Suprapubic skin (tissue), 4 donors: ENCODE measurements at places on chromosomes 7 and 10. TPM values are rescaled to one million over a fixed set of nuclear protein-coding genes. Genes with fewer than 3 reads are reported as not detected.

- no peak for DNase-seq
These were observed 14.4 kb downstream of the FFAR4 start for GRCh38 chr10:93580828-93581227.

DNA sequence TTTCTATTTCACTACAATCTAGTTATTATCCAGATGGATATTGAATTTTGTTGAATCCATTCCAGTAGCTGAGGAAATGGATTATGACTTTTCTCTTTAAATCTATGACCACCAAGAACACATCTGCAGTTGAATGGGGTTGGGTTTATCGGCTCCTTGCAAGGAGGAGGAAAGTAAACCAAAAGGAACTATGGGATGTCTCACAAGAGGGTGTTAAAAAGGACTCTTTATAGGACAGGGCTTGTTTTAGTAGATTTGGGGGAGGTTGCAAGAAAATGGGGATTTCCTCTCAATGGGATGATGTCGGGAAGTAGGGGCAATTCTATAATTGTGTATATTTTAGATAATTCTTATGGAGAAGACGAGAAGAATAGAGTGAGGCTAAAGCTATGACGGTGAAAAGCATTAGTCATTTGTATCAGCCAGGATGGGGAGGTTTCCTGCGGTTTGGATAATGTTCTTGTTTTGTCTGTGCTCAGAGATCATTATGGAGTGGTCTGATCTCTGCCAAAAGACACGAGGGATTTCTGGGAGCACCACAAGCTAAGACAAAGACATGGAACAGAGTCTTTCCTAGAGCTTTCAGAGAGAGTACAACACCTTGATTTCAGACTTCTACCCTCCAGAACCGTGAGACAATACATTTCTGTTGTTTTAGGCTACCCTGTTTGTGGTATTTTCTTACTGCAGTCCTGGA lies 5.3 kb upstream of the LRRC61 start:
- no peak for DNase-seq

Gene TAF6
- total RNA-seq = 59.3 TPM

Gene BRAF
- total RNA-seq = 94.9 TPM

DNA sequence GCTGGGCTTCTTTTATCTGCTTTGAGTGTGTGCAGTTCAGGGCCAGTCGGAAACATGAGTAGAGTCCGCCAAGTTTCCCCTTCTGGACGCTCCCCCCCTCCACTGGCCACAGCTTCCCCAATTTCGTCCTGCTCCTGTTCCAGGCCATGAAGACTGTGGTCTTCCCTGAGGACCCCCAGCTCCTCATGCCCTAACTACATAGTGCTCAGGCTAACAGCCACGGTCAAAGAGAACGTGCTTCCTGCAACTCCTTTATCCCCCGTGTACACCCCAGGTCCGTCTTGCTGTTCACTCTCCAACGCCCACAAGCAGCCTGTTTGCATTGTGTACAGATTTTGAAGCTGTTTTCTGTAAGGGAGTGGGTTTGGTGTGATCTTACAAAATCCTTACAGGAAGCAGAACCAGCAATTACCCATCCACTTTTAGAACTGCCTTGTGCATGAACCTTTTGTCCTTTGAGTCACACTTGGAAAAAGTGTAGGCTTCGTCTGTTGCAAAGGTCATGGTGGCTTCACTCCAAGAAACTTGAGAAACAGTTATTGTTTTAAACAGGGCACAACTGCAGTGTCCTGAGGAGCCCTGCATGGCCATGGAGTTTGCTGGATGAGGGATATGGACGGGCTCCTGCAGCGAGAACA lies 77.0 kb upstream of the FAM20C start:
- DNase-seq = no peak

DNA sequence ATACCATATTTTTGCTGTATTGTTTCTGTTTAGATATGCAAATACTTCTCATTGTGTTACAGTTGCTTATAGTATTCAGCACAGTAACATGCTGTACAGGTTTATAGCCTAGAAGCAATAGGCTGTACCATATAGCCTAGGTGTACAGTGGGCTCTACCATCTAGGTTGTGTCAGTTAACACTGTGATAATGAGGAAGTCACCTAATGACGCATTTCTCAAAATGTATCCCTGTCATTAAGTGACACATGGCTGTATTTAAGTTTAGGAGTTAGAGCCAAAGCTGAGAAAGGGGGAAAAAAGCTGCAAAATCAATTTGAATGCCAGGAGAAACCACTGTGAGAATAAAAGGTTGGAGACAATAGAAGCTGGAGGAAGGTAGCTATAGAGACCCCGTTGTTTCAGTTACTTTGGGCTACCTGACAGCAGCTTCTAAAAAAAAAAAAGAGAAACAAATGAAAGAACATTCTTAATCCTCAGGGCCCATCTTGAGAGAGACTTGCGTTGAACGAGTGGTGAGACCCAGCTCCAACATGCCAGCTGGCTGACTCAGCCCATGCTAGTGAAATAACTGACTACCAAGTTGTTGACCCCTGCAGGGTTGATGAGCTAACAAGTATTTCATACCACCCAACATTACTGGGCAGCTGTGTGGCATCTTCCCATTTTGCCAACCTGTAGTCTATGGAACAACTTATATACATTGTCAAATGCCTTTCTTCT lies 8.7 kb downstream of the STARD3NL start:
- DNase-seq = no peak

Gene ADAM8
- total RNA-seq = 4.4 TPM

DNA sequence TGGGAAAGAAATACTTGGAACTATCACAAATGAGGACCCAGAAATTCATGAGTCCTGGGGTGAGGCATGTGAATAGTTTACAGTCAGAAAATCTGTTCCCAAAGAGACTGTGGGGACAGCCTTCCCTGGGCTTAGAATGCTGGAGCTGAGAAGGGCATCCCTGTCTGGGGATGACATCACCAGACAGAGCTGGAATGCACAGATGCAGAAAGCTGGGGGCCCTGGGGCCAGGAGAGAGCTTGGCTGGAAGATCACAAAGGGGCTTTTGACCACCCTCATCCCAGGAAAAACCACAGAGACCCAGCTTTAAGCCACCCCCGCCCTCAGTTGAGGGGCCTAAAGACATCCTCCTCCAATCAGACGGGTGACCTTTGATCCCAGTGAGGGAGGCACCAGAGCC lies 264.5 kb downstream of the PLXNA4 start:
- DNase-seq = no peak

Gene FOXP2
- total RNA-seq = 16.2 TPM
